ENCODE measurements at places on chromosomes 7 and 10. TPM values are rescaled to one million over a fixed set of nuclear protein-coding genes. Genes with fewer than 3 reads are reported as not detected.
A peak's percentile ranks its signal among the peaks of the same experiment; 100 is the strongest.

The OR2A1 gene
- not detected for total RNA-seq

The PVRIG gene
- 0.55 TPM for total RNA-seq

GRCh38 chr10:60998932-60999331 lies 54.9 kb upstream of the RHOBTB1 start:
- no peak for DNase-seq

DNA sequence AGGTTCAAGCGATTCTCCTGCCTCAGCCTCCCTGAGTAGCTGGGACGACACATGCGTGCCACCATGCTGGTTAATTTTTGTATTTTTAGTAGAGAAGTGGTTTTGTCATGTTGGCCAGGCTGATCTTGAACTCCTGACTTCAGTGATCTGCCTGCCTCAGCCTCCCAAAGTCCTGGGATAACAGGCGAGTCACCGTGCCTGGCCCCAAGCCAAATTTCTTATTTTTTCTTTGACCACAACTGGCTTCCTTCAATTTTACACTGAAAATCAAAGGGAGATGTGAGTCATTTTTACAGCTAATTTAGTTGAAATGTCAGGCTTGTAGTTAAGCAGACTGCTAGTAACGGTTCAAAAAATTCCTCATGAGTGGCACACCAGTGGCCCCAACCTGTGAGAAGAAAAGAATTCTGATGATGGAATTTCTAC lies 7.8 kb downstream of the RNF216 start:
- no peak for DNase-seq

DNA sequence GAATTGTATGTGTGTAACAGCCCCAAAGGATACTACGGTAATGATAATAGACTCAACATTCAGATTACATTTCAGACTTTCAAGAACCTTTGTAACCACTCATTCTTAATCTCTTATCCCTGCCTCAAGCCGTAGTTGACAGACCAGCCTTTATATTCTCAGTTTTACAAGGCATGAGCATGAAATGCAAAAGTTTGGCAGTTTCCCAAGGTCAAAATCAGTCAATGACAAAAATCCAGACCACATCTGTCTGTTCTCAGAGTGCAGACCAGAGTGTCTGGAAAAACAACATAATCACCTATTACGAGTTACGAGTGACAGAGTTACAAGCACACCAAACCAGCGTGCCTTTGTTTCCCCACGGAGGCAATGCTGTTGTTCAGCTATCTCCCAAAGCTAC lies 178.6 kb upstream of the LRGUK start:
- DNase-seq = no peak

DNA sequence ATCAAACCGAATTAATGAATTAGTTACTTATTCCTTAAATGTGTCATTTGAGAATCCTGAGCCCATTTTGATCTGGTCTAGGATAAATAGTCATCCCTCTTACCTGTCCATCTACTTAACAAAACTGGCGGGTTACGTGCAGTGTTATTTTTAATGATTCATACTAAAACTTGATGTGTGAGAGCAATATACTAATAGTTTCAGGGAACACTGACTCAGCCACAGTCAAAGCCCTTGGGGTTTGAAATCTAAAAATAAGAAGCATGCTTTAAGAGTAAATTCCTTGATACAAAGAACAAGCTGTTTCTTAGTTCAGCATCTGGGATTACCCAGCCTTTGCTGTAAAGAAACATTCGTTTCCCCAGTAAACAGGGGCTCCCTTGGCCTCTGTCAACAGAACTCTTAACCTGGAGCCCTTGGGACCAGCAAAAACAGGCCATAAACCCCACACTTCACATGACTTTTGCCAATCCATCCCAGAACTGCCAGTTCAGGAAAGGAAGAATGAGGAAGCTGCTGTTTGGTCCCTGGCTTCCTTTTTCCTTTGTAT lies 370.6 kb upstream of the IGFBP3 start:
- no peak for DNase-seq

The ABCC2 gene
- 0.57 TPM for total RNA-seq

- DNase-seq = no peak
Measured at GRCh38 chr7:90595342-90595800, 750 bp upstream of the CDK14 start.

DNA sequence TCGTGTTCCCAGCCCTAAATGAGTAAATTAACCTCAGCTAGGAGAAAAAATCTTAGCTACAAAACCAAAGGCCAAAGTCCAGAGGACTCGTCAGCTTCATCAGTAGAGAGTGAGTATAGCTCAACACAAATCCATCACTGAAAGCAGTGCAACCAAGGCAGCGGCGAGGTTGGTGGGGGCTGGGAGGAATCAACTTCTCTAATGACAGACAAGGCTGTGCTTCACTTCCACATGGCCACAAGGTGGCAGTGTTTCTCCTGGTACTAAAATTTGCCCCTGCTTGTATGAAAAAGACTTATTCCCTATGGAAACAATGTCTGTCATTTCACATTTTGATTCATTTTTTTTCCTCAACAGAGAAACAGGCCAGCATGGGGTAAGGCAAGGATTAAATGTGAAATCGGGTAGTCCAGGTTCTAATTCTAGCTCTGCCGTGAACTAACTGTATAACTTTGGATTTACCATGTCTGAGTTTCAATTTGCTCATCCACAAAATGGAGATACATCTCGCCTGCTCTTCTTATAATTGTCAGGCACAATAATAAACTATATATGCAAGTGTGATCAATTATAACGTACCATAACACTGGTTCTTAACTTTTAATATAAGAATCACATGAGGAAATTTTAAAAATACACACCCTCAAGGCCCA lies 39.3 kb downstream of the FAS start:
- DNase-seq = peak; percentile 67

DNA sequence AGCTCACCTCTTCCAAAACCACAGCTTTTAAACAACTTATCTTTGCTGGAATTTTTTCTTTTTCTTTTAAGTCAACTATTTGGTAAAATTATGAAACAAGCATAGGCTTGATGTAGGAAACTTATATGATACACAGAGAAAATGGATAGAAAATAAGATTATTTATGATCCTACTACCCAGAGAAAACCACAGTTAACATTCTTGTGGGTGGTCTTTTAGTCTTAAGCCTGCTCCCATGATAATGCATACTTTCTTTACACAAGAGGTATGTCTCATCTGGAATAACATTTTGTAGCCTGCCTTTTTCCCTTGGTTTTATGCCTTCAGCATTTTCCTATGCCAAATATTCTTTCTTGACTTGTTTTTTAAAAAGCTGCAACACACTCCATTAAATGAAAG lies 21.4 kb downstream of the PLPP4 start:
- no peak for DNase-seq

DNA sequence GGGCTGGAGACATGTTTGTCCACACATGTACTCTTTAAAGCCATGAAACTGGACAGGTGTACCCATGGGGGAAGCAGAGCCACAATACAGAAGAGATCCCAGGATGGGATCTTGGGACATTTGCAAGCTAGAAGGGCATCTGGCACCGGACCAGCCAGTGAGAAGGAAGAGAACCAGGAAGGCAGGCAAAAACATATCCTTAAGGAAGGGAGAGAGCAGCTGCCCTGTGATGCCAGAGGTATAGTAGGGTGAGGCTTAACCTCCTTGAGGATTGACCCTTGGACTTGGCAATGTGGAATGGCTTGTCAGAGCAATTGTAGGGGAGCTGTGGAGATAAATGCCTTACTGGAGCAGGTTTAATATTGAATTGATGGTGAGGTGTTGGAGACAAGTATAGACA lies 17.9 kb upstream of the SUV39H2 start:
- no peak for DNase-seq

DNA sequence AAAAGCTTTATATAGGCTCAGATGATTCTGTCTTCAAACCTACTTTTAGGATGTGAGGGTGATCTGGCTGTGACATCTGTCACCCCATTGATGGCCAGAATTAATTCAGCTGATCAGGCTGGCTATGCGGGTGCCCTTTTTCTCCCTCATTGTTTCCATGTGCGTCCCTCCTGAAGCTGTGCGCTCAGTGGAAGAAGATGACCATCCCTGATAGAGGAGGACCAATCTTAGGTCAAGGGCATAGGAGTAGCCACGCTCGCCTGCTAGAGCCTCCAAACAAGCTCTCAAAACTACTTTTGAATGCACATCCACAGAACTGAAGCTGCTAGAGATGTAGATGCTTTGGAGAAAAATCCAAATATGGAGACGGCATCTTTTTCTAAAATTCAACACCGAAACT lies 48.7 kb downstream of the MYPN start:
- DNase-seq = no peak

DNA sequence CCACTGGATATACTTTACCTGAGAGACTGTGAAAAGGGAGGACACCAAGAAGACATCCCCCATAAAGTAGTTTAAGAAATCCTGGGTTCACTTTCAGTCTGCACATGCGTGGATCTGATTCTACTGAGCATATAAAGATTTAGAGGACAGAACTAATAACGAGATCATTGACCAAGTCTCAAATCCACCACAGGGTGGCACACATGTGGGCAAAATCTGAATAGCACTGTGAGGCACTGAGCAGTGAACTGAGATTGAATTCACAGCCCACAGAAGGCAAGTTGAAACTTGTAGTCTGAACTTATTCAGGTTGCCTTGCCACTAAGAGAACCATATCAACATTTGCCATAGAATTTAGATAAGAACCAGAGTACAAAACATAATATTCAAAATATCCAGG lies 818.6 kb downstream of the GRID1 start:
- DNase-seq = no peak

DNA sequence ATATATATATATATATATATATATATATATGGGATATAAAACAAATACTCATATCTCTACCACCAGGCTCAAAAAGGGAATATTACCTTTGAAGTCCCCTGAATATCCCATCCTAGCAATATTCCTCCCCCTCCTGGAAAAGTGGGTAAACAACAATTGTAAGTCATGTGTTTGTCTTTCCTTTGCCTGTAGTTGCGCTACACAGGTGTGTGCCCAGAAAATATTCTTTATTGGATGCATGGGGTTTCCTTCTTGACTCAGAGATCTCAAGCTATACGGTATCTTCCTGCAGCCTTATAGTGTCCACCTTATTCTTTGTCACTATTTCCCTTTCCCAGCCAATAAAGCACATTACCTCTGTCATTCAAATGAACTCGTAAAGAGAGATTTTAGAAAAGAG lies 54.2 kb downstream of the MET start:
- DNase-seq = no peak

- DNase-seq = no peak
Measured at GRCh38 chr10:119680050-119680449, 28.9 kb downstream of the BAG3 start.

- no peak for DNase-seq
Measured at GRCh38 chr7:8035647-8036518, 67.3 kb downstream of the GLCCI1 start.

DNA sequence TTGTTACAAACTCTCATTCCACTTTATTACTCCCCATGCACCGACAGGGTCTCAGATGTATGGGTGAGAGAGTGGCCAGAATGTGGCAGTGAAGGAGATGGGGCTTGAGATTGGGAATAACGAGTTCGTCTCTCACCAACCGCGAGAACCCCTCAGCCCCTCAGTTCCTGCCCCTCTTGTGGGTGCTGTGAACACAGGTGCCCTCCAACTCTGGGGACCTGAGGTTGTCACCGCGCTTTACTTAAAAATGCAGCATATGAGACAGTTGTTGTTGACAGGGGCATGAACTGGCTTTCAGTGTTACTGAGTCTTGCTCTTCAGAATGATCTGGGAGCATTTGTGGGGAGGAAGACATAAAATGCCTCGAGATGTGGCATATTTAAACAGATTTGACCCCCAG lies 290.0 kb downstream of the WDR37 start:
- DNase-seq = no peak

Data from WTC11 (cell line).